ENCODE measurements at places on chromosomes 13 and 19.

DNA sequence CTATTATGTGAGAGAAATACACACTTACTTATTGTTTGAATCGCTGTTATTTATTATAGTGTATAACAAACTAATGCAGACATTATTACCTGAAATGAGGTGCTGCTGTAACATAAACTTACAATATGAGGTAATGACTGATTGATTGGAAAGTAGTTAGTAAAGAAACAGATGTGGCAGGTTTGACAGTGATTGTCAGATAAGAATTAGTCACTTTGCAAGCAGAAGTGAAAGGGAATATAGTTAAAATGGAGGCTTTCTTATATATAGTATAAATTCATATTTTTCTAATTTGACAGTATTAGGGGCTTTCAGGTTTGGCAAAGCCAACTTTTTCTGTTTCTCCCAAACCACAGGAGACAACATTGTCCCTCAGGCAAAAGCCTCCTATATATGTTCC is 20.6 kb downstream of the MIR17HG start:
- no peak for DNase-seq

GRCh38 chr13:93283255-93283654 is 56.6 kb downstream of the GPC6 start:
- DNase-seq = no peak

- DNase-seq = no peak
Measured at GRCh38 chr13:35389535-35389934, 87.0 kb downstream of the MAB21L1 start.

DNA sequence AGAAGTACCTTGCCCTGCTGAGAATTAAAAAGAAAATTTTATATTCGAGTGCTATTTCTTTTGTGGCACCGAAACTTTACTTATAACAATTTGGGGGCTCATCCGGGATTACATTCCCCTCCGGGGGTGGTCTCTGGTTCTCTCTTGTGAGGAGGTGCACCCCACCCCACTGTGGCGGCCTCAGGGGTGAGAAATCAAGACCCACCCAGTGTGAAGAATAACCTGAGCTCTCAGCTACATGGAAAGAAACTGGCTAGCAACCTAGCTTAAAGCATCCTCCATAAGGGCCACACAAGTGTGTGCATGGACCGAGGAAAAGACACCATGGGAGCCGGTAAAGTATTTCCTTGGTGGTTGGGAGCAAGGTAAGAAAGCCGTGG is 50.9 kb upstream of the ANKRD10 start:
- no peak for DNase-seq

DNA sequence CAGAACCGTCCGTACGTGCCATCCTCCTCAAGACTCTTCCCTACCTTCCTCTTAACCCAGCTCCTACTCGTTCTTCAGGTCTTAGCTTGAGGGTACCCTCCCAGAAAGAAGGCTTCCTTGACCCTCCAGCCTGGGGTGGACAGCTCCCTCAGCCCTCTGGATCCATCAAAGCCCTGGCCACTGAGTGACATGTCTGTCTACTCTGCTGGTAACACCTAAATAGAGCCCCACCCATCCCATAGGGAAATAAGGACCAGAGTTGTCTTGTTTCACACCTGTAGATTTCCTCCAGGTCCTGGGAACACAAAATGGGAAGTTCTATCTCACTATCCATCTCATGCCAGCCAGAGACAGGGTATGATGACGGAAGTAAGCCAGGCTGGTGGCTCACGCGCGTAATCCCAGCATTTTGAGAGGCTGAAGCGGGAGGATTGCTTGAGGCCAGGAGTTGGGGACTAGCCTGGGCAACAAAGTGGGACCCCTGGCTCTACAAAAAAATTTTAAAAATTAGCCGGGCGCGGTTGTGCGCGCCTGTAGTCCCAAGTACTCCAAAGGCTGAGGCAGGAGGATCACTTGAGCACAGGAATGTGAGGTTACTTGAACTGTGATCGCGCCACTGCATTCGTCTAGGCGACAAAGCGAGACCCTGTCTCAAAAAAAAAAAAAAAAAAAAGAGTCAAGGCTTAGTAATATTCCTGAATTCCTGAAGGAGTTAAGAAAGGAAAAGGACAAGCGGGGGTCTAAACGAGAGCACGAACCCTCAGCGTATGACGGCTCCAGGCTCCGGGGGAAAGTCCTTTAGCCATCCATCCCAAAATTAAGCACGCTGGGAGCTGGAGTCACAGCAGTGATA is 566 bp upstream of the CCDC97 start:
- no peak for DNase-seq

Measured in activated CD8-positive, alpha-beta memory T cell treated with anti-CD3 and anti-CD28 coated beads for 4 hours (primary cell).